Suppressor macrophage (primary cell): ENCODE measurements at places on chromosomes 12 and 14.

- DNase-seq = no peak
Measured at GRCh38 chr12:128570191-128571065, 253.3 kb downstream of the SLC15A4 start.

- DNase-seq = no peak
Measured at GRCh38 chr14:47662466-47662865, 12.9 kb downstream of the MDGA2 start.

DNA sequence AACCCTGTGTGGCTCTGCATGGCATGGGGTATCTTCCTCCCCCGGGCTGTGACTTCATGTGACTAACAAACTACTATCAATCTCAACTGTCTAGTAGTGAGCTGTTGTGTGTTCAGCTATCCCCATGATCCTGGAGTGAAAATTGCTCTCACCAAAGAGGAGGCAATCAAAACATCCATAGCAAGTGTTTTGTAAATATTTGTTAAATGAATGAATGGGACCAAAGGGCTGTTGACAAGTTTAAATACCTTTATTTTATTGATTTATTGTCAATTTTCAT is 138.1 kb upstream of the CPM start:
- no peak for DNase-seq

GRCh38 chr12:87227162-87227561 is 802.0 kb downstream of the C12orf50 start:
- no peak for DNase-seq

DNA sequence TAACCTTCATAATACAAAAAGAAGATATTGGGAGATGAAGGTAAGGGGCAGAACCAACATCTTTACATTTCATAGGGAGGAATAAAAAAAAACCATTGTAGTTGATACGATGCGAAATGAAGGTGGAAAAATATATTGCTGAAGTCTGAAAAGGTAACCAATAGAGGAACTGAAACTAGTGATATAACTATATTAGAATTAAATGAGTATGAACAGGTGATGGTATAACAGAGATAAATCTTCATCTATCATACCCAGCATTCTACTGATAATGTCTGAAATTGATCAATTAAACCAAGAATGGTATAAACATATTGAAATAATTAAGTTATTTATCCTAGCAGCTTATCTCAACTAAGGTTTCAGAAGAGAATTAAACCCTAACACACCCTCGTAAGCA is 332.1 kb downstream of the NELL2 start:
- no peak for DNase-seq

DNA sequence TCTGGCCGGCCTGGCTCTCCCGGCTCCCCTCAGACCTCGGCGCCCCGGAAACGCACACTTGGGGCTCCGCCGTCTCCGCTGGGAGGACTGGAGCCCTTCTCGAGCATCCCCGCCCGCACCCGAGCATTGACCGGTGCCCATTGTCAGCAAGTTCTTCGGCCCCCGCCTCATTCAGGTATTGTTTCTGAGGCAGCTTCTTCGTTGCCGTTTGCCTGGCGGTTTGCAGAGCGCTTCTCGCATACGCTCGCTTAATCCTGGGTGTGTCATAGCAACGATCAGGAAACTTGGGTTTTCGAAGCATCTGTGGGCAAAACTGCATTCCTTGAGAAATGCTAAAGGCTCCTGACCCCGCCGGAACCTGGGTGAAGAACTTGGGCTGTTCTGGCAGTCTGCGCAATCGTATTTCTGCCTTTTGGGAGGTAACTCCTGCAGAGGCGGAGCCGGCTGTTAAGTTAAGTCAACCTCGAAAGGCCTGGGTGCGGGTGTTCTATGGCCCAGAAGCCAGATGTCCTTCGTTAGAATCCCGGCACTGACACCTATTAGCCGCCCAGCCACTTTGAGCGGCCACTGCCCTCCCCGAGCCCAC is 518 bp downstream of the GSKIP start:
- DNase-seq = peak; percentile 54

DNA sequence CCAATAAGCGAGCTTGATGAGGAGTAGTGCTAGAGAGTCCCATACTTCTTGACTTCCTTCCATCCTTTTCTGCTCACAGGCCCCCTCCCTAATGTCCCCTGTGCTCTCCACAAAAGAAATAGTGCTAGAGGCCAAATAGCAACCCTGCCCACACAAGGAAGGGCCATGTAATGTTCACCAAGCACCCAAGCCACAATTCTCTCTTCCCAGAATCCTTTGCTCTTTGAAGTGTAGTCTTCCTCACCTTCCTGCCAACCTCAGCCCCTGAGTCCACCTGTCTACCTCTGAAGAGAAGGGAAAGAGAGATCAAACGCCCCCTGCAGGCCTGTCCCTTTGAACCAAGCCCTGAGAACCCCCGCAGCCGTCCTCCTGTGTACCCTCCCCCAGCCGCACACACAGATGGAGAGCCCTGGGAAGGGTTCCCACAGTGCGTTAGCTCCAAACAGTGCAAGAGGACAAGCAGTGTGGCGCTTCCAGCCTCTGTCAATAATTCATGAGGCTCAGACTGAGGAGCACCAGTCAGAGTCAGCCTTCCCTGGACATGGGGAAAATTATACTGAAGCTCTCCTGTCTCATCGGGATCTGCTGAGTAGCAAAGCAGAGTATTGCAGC is 1.9 kb upstream of the DHRS4 start:
- DNase-seq = no peak

DNA sequence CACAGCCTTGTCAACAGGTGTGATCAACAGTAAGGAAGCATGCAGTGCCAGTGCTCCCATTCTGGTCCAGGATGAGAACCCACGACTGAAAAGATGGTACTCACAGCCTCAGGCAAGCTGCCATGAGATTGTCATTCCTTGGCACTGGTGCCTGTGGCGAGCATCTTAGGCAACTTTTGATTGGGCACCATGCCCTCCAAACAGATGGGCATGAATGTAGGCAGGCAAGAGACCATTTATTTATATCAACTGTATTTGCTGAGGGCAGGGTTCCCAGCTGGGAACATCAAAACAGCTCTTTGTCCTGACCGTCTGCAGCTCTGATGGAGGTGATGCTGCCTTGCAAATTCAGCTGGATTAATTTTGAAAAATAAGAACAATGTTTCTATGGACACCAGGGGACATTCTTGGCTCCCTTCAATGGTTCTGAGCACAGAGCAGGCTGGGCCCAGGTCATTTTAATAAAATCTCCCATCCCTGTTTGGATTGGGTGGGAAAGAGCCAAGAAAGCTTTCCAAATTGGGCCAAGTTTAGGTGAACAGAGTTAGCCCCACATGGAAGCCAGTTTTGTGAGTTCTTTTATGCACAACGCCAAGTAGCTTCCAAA is 522.5 kb downstream of the RMST start:
- no peak for DNase-seq

- DNase-seq = no peak
Measured at GRCh38 chr12:52170827-52171226, 21.0 kb downstream of the KRT80 start.

GRCh38 chr12:32467959-32468863 is 68.9 kb downstream of the FGD4 start:
- DNase-seq = no peak

- DNase-seq = no peak
Measured at GRCh38 chr12:69331909-69332684, 16.1 kb upstream of the LYZ start.

GRCh38 chr14:54599966-54600716 is 33.2 kb downstream of the SAMD4A start:
- no peak for DNase-seq

GRCh38 chr12:100669922-100670321 is 96.4 kb downstream of the GAS2L3 start:
- no peak for DNase-seq

DNA sequence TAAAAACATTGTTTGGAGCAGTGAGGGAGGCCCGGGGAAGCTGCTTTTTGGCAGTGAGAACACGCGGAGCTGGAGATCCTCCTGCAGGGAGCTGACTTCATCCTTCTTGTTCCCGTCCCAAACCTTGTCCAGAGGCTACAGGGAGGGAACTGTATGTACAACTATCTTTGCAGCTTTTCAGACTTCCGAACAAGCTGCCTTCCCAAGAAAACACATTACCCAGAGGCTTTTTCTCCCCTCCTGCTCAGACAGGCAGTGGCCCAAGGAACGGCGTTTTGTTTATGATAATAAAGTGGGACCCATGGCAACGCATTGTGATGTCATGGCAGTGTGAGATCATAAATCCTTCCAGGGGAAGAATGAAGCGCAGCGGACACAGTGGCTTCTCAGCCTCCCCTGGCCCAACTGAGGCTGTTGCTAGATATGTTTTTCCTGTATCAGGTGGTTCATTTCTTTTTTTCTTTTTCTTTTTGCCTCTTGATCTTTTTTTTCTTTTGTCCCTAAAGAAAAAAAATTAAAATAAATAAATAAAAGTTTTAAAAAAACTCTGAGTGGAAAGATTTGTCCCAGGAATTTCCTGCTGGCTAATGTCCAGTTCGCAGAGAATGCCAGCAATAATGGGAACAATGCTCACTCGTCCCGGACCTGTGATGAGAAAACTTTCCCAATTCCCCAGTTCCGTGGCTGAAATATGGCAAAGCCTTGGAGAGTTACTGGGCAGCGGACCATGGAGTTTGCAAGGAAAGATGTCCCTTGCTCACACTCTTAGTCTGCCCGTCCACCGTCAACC is 103.4 kb upstream of the MAP1LC3B2 start:
- peak; percentile 54 for DNase-seq

- peak; percentile 73 for DNase-seq
Measured at GRCh38 chr14:53103636-53104340, 49.3 kb downstream of the DDHD1 start.

DNA sequence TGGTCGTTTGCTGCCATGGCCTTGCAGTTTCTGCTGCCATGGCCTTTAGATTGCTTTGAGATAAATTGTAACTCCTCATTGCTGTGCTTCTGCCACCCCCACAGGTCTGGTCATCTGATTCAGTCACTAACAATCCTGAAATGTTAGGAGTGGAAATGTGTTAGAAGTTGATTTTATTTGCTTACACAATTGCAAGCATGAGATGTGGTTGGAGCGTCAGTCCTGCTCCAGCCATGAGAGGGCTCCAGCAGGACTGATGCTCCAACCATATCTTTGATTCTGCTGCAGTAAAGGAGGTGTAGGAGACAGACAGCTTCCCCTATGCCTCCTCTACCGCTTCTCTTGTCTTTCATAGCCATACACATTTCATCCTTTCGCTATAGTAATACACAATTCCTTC is 226.8 kb upstream of the RGS6 start:
- DNase-seq = no peak

DNA sequence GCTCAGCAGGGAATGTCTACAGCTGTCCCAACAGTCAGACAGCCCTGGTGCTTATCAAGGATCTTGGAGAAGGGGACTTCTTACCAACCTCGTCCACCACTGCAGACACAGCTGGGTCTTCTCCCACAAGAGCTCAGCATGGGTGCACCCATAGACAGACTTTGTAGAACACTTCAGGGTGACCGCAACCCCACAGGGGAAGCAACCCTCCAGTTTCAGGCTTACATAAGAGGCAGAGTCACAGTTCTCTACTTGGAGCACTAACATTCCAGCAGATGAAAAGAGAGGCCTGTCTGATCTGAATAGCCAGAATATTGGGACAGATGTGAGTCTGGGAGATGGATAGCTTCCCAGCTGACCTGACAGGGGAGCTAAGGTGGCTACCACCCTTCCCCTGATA is 3.5 kb upstream of the CLEC1A start:
- DNase-seq = peak; percentile 66

DNA sequence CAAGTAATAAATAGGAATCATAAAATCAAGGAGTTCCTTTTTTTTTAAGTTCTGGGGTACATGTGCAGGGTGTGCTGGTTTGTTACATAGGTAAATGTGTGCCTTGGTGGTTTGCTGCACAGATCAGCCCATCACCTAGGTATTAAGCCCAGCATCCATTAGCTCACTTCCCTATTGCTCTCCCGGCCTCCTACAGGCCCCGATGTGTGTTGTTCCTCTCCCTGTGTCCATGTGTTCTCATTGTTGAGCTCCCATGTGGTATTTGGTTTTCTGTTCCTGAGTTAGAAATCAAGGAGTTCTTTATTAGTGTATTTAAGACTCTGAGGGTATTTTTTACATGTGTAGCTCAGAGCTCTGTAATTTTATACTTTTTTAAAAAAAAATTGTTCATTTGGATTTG is 86.0 kb downstream of the SCFD1 start:
- DNase-seq = no peak

- no peak for DNase-seq
Measured at GRCh38 chr12:71208053-71208685, 50.4 kb upstream of the TSPAN8 start.

GRCh38 chr14:45868377-45868776 is 615.4 kb upstream of the MIS18BP1 start:
- no peak for DNase-seq

DNA sequence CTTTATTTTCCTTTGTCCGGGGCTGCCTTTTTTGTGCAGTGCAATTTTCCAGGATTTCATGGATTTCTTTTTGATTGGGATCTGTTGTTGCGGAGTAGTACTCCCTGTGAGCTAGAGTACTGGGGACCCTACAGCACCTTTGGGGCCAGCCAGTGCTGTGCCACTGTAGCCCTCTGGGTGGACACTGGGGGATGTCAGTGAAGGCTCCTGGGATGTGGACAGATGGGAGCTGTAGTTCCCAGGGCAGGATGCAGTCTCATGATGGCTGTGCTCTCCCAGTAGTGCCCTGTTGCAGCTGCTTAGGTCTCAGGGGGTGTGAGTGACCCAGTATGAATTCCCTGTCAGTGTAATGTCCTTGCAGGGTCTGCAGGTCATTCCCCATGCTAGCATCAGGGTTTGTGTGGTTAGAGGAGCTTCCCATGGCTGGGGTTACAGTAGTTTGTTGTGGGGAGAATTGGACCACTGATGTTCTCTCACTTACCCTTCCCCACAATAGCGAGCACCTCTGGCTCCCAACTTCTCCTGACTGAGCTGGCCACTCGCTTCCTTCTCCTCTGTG is 72.2 kb downstream of the BRMS1L start:
- DNase-seq = no peak

GRCh38 chr12:104577581-104577981 is 120.8 kb downstream of the CHST11 start:
- peak; percentile 74 for DNase-seq

- DNase-seq = no peak
Measured at GRCh38 chr14:24889843-24890242, 160.1 kb downstream of the STXBP6 start.

DNA sequence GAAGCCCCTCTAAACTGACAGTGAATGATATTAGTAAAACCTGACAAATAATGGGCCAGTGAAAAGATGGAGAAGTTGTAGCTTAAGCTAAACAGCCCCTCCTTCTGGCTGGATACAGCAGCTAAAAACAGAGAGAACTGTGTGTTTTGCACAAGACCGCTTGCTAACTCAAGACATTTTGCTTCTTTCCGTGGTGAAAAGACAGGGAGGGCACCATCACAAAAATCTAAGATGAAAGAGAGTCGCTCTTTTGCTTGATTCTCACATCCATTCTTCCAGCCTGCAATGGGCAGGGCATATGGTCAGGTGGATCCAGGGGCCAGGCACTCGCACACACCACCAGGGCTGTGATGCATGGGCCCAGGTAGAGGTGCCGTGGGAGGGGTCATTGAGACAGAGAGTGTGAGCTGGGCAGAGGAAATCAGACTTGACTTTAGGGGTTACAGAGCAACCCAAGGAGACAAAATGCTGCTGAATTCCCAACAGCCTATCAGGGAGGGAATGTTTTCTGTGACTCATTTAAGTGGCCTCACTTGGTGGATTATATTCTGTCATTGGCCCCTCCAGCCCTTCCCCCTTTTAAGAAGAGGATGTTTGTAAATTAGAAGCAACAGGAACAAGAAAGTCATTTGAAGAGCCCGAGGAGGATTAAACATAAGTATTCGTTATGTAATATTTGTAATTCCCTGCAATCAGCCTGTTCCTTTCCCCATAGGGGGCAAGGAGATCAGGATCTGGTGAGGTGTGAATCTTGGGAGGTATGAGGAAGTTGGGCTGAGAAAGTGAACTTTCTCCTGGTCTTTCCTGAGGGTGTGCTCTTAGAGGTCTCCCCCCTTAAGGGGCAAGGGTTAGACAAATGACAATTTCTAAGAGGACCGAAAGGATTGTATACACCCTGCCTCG is 12.3 kb downstream of the EMP1 start:
- DNase-seq = peak; percentile 53
